ENCODE measurements at places on chromosomes 6 and 20.

- no peak for DNase-seq
Measured at GRCh38 chr20:44041001-44041400, 126.3 kb downstream of the TOX2 start.

- DNase-seq, result no peak
Measured at GRCh38 chr6:142014515-142014914, 118.2 kb upstream of the GJE1 start.

DNA sequence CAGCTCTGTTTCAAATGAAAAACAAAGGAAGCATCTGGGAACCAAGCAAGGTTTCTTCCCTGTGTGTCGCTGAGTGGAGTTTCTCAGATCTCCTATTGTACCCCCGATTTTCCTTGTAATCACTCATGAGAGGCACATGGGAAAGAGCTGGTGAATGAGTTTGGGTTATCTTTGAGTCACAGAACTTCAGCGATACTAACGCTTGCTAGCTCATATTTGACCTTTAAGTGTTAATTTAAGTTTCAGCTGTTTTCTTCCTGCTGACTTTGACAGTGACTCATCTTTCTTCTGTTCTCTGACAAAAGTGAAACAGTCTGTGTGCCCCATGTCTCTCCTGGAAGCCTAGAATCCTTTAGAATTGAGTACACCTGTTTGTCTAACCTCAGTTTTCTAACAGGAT lies 261.1 kb upstream of the RGS17 start:
- DNase-seq, result peak; percentile 9

DNA sequence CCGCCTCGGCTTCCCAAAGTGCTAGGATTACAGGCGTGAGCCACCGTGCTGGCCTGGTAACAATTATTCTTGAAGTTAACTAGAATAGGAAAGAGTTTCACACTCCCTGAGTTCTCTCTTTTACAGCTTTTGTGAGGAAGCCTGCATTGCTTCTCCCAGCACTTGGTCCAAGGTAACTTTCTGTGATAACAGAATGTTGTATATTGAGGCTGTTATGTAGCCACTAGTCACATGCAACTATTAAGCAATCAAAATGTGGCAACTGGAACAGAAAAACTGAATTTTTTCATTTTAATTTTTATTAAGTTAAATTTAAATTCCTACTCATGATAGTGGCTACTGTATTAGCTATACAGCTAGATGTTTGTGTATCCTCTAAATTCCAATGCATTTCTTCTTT lies 2.5 kb downstream of the TRIM38 start:
- no peak for DNase-seq

DNA sequence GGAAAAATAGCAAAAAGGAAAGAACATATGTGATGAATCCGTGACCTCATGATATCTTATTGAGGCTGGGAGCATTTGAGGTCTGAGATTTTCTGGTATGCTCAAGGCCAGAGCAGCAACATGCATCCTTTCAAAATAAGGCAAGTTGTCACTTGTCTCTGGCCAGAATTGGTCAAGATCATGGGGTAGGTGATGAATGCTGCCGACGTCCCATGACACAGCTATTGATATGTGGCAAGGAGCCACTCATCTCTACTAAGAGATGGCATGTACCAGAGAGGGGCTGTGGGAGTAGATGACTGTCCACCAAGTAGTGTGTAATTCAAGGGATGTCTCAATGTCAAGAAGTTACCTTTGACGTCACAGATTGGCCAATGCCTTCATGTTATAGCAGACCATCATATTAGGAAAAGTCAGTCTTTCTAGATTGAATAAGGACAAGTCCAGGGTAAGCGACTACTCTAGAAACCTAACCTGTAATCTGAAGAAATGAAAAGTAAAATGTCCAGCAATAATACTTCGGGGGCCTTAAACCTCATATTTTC lies 527.4 kb downstream of the BMP2 start:
- no peak for DNase-seq

- no peak for DNase-seq
Measured at GRCh38 chr6:105191351-105191750, 11.5 kb upstream of the POPDC3 start.

DNA sequence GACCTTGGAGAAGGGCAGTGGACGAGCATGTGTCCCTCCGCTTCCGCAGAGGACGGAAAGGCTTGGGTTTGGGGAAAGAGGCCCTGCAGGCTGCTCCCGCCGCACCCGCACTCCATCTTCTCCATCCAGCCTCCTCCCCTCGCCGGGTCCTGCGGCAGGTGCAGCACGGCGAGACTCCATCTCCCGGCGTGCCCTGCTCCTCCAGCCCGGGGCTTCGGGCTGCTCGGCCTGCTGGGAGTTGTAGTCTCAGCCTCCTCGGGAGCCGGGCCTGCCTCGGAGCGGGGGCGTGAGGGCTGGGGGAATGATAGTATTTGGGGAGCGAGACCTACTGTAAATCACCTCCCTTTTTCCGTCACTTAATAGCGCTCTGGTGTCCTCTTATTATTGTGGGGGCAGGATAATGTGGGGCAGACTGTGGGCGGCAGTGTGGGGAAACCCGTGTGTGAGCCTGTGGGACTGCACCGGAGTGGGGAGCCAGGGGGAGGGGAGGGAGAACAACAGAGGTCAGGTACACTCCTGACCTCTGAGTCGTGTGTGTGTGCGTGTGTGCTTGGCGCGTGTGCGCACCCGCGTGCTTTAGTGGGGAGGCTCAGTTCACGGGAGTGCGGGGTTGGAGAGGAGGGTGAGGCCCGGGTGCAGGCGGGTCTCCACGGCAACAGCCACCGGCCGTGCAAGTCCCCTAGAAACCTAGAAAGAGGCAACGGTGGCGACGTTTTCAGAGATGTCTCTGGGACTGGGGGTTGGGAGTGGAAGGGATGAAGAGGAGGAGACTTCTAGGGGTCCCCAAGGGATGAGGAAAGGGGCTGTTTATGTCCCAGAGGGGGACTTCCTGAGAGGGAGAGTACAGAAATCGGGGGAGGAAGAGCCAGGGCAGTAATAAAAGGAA lies 4.1 kb downstream of the TTBK1 start:
- peak; percentile 89 for DNase-seq

GRCh38 chr6:161564952-161565351 lies 291.1 kb upstream of the AGPAT4 start:
- DNase-seq, result no peak

- peak; percentile 55 for DNase-seq
Measured at GRCh38 chr20:63624486-63624885, 2.4 kb downstream of the GMEB2 start.

DNA sequence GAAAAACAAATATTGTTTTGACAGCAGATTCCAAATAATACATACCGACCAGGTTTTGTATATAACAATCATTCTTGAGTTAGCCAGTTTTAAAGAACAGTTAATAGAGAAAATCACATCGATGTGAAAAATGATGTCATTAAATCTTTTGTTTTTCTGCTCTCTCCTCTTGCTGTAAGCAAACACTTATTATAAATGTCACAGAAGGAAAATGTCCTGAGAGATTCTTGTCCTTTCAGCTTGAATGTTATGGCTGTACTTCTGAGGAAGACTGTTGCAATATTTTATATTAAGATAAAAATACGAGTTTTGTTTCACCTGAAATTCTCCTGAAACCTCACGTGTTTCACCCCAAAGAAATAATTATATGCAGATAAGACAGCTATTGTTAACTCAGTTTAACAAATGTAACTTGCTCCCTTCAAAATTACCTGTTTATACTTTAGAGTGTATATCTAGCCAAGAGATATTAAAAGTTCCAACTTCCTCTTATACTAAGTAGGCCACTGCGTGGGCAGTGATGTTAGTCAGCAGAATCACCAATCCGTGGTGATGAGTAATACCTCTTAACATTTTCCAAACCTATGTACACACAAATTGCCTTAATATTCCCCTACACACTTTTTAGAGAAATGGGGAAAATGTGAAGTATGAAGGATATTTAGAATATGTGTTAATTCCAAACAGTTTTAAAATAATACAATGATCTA lies 1111.4 kb upstream of the CITED2 start:
- no peak for DNase-seq

DNA sequence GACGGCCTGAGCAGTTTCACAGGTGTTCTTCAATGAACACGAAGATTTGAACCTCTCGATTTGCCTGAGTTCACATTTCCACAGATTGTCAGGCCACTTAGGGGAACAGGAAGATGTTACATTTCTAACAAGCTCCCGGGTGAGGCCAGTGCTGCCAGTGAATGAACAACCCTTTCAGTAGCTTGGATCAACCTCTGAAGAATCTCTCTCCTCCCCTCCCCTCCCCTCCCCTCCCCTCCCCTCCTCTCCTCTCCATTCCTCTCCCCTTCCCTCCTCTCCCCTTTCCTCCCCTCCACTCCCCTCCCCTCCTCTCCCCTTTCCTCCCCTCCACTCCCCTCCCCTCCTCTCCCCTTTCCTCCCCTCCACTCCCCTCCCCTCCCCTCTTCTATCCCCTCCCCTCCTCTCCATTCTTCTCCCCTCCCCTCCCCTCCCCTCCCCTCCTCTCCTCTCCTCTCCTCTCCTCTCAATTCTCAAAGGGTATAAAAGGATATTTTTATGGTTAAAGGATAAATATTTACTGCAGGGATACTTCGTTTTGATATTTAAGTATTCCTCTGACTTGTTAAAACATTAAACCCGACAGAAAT lies 114.1 kb upstream of the INSM1 start:
- no peak for DNase-seq

DNA sequence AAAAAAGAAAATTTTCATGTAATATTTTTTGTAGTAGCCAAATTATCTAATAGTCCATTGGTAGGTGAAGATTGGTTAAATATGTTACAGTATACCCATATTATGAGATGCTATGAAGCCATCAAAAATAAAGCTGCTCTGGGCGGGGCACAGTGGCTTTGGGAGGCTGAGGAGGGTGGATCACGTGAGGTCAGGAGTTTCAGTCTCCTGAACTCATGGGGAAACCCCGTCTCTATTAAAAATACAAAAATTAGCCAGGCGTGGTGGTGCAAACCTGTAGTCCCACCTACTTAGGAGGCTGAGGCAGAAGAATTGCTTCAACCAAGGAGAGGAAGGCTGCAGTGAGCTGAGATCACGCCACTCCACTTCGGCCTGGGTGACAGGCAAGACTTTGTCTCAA lies 360.5 kb downstream of the KIF16B start:
- DNase-seq, result no peak

- no peak for DNase-seq
Measured at GRCh38 chr6:37180075-37180474, 10.1 kb downstream of the PIM1 start.

DNA sequence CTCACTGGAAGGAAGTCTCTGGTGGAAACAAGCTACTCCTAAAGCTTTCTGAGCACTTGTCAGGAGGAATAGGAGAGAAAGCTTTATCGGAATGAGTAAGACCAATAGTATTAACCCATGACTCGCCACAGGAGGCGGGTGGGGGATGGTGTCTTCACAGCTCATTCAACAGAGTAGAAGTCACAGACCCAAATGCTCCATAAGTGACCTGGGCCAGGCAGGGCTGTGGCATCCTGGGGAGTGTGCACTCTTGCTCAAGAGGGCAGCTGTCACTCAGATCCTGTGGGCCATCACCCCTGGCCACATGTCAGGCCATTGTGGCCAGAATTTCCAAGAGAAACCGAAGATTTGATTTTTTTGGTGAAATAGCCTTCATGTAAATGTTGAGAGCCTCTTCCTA lies 116.0 kb downstream of the SYCP2 start:
- peak; percentile 6 for DNase-seq

GRCh38 chr6:37106982-37107491 lies 62.9 kb upstream of the PIM1 start:
- DNase-seq, result no peak

DNA sequence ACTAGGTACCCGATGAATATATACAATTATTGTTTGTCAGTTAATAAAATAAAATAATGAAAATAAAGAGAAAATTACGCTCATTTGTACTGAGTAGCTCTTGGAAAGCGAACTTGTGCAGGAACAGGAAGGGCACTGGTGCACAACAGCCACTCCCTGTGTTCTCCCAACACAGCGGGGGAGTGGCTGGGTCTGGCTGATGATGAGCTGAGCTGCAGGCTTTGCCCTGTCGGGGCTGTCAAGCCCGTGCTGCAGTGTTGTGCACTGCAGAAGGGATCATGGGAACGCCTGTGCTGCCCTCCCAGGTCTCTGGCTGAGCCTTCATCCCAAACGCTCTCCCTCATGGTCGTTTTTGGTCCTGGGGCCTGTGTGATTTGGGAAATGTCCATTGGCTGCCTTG lies 131.7 kb upstream of the MAP3K4 start:
- DNase-seq, result no peak

- peak; percentile 23 for DNase-seq
Measured at GRCh38 chr6:158938811-158939254, 61.2 kb downstream of the RSPH3 start.

DNA sequence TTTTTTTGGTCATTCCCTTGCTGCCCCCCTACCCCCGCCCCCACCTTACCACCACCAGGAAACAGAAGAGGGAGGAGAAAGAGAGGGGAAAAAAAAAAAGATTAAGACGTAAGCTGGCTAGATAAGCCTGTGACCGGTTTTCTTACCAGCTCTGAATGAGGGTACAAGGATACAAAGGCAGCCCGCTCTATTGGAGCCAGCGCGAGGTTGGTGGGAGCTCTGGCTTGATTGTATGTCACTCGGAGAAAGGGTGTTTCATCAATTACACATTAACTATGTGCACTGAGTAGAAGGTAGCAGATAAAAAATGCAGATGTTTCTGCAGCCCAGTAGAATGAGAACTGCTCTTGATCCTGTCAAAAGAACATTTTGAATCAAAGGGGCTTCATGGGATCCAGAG lies 28.6 kb upstream of the OLIG3 start:
- no peak for DNase-seq

DNA sequence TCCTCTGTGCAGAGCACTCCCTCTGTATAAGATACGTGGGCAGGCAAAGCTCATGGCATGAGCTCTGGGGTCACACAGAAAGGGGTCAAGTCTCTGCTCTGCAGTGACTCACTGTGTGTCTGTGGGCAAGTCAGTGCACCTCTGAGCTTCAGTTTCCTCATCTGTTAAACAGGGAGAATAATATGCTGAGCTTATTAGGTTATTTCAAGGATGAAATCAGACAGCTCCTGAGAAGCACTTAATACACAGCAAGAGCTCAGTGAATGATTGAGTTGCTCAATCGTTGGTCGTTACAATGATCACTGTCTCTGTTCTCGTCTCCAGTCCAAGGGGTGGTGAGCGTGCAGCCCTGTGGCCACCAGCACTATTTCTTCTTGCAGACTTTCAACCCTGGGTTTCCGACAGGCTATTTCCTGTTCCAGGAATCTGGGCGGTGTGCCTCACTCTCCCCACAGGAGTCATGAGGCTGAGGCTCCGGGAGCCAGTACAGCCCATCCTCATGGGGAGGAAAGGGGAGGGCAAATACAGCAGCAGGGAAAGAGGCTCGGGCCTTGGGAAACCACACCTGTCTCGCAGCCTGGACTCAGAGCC lies 28.9 kb downstream of the KIAA1755 start:
- DNase-seq, result no peak

DNA sequence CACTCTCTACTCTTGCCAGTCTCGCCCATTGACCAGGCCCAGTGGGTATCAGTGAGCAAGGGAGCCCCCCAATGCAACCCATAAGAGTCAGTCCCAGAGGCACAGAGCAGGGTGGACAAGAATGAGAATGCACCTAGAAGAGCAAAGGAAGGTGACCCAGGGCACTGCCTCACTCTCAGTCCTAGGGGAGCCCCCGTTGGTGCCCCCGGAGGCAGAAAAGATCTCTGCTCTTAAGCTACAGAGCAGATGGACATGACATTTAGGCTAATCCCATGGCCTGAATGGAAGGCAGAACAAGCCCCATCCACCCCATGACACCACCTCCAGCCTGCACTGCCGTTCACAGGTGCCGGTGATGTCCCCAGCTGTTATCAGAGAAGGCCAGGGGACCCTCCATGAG lies 50.7 kb upstream of the PLEKHG1 start:
- DNase-seq, result peak; percentile 10
